Stimulated activated naive CD8-positive, alpha-beta T cell treated with anti-CD3 and anti-CD28 coated beads, Interleukin-15, Interleukin-2, amounts not matched to agents 100 U/mL and 50 U/mL, for 24 hours (primary cell): ENCODE measurements at places on chromosomes 13 and 19.
A peak's percentile ranks its signal among the peaks of the same experiment; 100 is the strongest.

DNA sequence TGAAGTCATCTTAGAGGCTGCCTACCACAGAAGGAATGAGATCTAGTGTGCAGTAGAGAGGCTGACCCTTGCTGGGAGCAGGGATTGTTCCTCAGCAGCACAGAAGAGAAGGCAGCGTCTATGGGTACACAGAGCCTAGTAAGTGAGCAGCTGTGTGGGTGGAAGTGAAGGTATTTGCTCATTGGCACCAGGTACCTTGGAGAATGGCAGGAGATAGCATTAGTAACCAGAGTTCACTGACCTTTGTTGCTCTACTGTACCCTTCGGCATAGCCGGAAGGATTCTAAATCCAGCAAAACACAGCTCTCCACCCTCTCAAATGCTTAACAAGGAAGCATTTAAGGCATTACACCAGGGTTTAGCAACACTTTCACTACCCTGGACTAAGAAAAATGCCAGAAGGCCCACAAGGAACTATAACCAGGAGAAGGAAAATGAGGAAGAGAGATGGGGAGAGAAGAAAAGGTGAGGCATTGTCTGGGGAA, 12.3 kb downstream of the SOX21 start:
- no peak for DNase-seq

GRCh38 chr13:24168392-24168750, 7.9 kb downstream of the SPATA13 start:
- DNase-seq = peak; percentile 36

DNA sequence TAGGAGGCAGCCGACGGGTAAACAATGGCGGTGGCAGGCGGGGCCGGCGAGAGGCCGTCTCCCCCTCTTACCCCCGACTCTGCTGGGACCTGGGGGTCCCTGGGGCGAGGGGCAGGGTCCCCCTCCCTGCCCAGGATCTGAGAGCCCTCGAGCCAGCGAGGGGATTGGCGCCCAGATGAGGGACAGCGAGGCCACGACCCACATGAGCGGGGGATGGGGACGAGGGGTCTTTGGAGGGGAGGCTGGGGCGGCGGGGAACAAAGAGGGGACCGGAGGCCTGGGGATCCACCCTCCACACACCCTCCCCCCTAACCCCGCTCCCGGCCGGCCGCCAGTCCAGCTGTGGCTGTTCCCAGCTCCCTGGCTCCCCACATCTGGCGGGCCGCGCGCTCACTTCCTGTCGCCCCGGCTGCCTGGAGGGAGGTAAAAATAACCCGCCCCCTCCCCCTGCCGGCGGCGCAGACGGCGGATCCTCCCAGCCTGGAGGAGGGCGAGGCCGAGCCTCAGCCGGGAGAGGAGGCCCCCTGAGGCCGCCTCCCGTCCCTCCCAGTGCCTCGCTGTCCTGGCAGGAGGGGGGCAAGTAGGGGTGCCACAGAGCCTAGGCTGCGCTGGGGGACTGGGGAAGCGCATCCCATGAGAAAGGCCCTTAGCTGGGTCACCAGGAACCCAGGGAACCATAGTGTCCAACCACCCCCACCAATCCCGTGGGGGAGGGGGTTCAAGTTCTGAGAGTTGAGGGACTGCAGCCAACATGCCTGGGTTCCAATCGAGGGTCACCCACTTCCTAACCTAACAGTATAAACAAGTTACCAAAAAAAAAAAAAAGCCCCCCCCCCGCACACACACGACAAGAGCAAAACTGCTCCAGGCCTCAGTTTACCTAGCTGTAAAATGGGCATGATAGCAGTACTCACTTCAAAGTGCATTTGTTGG, 29.3 kb upstream of the NANOS3 start:
- DNase-seq = peak; percentile 91

GRCh38 chr13:22455036-22455435, 725.7 kb upstream of the SGCG start:
- no peak for DNase-seq

GRCh38 chr13:73129023-73129422, 70.2 kb downstream of the KLF5 start:
- no peak for DNase-seq

DNA sequence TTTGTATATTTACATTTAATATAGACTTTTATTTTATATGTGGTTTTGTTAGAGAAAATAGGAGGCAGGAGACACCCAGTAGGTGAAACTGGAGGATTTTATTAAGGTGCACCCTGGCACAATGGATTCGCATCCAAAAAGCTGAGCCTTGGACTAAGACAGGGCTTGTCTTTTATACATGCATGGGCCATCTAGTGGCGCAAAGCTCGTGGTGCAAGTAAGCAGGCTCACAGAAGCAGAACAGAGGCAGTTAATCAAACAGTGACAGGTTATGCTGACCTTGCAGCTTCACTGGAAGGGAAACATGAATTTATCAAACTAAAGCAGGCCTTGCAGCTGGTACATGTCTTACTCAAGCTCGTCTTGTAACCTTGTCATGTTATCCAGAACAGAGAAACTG, 58.8 kb upstream of the ZNF681 start:
- DNase-seq = peak; percentile 33

GRCh38 chr19:43570174-43570791, 5.0 kb downstream of the XRCC1 start:
- no peak for DNase-seq

GRCh38 chr19:19202707-19203011, 555 bp downstream of the NR2C2AP start:
- DNase-seq = no peak

DNA sequence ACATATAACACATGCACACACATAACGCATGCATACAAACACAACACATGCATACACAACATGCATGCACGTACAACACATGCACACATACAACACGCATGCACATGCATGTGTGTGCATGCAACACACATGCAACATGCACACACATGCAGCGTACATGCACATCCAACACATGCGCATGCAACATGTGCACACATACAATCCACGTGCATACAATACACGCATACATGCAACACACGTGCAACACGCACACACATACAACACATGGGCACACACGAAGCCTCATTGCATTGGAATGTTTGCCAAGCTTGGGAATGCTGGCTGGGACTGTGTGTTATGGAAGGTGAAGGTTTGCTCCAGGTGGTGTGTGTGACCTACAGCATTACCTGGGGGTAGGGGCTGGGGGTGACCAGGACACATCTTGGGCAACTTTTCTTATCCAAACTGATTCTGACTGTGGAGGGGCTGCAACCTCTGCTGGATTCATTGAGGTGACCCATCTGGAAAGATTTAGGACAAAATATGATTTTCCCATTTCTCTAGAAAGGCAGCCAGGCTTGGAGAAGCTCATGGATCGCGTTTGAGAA, 58.9 kb downstream of the SPACA7 start:
- DNase-seq = no peak

DNA sequence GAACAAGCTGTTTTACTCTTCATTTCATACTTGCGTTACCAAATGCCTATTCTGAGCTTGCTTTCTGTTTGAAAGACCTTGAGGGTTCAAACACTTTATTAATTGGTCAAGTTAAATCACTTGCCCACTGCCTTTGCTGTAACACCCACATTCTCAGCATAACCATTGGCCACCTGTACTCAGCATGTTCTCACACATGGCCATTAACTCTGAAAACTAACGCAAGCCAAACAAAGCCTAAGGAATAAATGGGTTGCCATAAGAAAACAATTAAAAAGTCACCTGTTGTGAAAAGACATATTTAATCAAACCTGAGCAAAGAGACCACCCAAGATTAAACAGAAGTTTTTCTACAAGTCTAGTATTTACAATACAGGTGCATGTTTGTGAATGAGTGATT, 517.2 kb upstream of the SPRY2 start:
- DNase-seq = no peak
